Activated CD4-positive, alpha-beta memory T cell treated with anti-CD3 and anti-CD28 coated beads for 36 hours (primary cell): ENCODE measurements at places on chromosomes 4 and X. TPM values are rescaled to one million over a fixed set of nuclear protein-coding genes. Genes with fewer than 3 reads are reported as not detected.

GRCh38 chrX:43225626-43226328, 430.3 kb upstream of the MAOA start:
- no peak for DNase-seq
- no peaks in the 10 kb centered on the region for H3K4me1 ChIP-seq
- no peak overlapping the region for H3K27ac ChIP-seq
- no peaks in the 10 kb centered on the region for H3K36me3 ChIP-seq

GRCh38 chr4:33948921-33949320, 2295.4 kb downstream of the ARAP2 start:
- H3K4me3 ChIP-seq = no peak overlapping the region
- H3K36me3 ChIP-seq = no peaks in the 10 kb centered on the region
- no peaks in the 10 kb centered on the region for H3K4me1 ChIP-seq
- H3K27ac ChIP-seq = no peak overlapping the region
- no peak for DNase-seq
- no peaks in the 10 kb centered on the region for H3K27me3 ChIP-seq

STS gene
- 0.81 TPM for total RNA-seq

DNA sequence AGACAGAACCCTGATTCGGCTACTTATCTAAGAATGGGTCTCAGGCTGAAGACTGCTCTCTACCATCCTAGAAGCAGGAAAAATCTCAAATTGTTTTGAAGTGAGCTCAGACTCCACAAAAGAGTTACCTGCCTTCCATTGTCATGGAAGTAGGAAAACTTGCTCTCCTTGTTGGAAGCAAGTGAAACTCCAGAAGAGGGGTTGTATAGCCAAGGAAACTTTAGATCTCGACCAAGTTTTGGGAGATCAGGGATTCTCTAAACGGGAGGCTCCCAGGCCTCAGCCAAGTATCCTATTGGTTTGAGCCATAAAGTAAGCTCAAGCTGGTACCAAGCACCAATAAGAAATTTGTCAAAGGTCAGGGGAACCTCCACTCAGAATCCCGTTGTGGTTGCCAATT, 9.2 kb upstream of the FHDC1 start:
- H3K27ac ChIP-seq = no peak overlapping the region
- no peak for DNase-seq
- no peaks in the 10 kb centered on the region for H3K4me1 ChIP-seq
- H3K36me3 ChIP-seq = no peaks in the 10 kb centered on the region
- H3K27me3 ChIP-seq = no peaks in the 10 kb centered on the region

DNA sequence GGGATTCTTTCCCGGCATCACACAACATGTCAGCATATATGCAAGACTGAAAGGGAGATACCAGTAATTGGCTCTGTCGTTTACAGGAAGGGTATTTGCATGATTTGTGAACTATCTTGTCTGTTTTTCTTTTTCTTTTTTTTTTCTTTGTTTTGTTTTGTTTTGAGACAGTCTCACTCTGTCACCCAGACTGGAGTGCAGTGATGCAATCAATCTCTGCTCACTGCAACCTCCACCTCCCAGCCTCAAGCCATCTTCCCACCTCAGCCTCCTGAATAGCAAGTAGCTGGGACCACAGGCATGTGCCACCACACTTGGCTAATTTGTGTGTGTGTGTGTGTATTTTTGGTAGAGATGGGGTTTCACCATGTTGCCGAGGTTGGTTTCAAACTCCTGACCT, 262.7 kb upstream of the F9 start:
- H3K4me3 ChIP-seq = no peak overlapping the region
- H3K27ac ChIP-seq = no peak overlapping the region
- no peak for DNase-seq

DNA sequence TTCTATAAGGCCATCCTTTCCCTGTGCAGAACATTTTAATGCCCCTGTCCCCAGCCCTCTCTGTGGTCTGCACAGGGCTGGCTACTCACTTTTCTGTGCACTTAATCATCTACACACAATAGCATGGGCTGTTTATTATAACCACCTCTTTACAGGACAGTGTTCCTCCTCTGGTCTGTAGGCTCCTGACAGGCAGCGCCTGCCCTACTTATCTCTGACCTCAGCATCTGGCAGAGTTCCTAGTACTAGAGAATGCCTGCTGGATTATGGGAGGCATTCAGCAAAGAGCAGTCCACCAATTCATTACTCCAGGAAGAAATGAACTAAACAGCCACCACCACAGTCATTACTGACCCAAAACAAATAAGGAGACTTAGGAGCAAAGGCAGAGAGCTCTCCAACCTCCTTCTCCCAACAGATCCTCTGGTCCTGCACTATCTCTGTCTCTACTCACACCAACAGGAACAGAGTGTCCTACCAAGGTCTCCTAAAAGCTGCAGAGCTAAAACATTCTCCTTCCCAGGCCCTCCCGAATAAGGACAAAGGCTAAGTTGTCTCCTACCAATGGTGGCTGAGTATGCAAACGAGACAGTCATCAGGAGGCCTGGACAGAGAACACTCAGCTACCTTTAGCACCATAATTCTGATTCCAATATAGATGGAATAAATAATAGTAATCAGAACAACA, 279.2 kb downstream of the QDPR start:
- H3K4me3 ChIP-seq = no peak overlapping the region
- H3K36me3 ChIP-seq = no peaks in the 10 kb centered on the region
- H3K27me3 ChIP-seq = peaks cover 10% of the 10 kb centered on the region

FAM184B gene
- not detected for total RNA-seq

- H3K4me1 ChIP-seq = no peaks in the 10 kb centered on the region
- no peaks in the 10 kb centered on the region for H3K36me3 ChIP-seq
- no peak overlapping the region for H3K4me3 ChIP-seq
Measured at GRCh38 chrX:118847676-118848075, 24.1 kb downstream of the ZCCHC12 start.
